ENCODE measurements at places on chromosomes 13 and 19.

GRCh38 chr13:62512194-62513141, 1096.8 kb upstream of the PCDH20 start:
- DNase-seq = no peak

GRCh38 chr19:39407660-39408391, 1.2 kb downstream of the ZFP36 start:
- DNase-seq = no peak

- no peak for DNase-seq
Measured at GRCh38 chr19:3793799-3794198, 7.6 kb upstream of the MATK start.

DNA sequence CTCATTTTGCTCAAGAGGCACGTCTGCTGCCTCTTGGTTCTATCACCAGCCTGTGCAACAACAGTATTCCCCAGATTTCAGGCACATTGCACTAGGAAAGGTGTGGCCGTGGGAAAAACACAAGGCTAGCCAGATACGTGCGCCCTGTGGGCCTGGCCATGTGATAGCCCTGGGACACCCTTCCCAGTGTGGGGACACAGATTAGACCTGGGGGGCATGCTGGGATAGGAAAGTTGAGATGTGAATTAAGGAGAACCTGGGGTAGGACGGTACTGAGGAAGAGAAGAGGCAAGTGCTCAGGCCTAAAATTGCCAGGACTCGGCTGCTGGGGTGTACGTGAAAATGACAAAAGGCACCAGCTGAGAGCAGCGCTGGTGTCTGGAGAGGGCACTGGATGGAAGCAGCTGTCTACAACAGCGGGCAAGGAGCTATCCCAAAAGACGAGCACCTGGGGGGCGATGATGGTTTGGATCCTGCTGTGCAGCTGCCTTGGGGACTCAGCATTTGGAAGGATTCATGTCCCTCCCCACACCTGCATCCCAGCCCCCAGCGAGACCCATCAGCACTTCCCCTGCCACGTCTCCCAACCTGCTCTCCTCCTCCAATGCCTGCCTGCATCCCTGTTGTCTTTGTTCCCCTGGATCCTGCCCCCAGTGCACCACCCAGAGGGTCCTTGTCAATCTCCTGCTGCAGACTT, 54.3 kb downstream of the GGACT start:
- no peak for DNase-seq

- no peak for DNase-seq
Measured at GRCh38 chr19:37778613-37779126, 716 bp downstream of the ZNF573 start.

GRCh38 chr13:77391475-77391874, 64.6 kb upstream of the MYCBP2 start:
- no peak for DNase-seq

DNA sequence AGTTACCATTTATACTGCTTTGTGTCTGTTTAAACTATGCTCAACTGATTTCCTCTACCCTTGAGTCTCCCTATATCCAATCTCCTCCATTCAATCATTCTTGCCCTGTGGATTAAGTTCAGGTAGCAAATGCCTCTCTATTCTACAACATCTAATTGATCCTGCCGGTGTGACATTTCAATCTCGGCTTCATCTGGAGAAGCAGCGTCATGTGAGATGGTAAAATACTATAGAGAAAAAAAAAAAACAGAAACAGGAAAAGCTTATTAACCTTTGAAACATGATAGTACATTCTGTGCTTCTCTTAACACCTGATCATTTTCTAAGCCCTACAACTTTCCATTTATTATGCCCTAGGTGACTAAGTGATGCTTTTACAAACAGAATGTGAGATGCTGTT, 89.4 kb downstream of the KCTD12 start:
- no peak for DNase-seq

- DNase-seq = no peak
Measured at GRCh38 chr19:18183529-18183928, 9.5 kb upstream of the MPV17L2 start.

DNA sequence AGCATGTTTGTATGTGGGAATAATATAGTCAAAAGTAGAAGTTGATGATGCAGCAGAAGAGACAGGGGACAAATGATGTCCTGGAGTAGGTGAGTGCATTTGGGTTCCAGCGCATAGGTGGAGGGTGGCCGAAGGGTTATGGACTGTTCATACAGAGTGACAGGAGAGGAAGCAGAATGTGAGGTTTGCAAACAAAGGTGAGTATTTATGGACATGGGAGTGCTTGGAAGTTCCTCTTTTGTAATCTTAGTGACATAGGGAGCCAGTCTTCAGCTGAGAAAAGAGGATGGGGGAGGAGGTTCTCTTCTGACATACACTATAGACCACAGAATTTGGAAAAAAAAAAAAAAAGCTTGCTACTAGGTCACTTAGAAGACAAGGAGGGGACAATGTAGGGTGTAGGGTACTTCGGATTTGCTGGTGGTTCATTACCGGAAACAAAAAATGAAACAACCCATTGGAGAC, 331.6 kb downstream of the DLEU7 start:
- no peak for DNase-seq

GRCh38 chr13:28268800-28269223, 130.5 kb downstream of the PAN3 start:
- DNase-seq = no peak

- no peak for DNase-seq
Measured at GRCh38 chr19:49861541-49862378, 5.6 kb downstream of the PNKP start.

DNA sequence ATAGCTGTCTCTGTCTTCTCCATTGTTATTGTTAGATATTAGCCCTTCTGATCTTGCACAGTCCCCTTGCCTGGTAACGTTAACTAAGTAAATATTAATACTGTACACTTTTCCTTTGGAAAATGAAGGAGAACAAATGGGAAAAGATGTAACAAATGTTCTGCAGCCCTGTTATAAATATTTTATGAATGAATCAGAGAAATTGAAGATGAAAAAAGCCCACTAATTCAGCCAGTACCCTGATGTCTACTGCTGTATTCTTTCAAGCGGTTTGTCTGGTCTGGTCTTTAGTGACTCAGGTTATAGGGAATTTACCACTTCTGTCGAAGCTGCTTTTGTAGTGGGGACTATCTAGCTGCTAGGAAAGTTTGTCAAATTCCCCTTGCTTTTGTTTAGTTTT, 121.0 kb downstream of the COG6 start:
- DNase-seq = no peak

- DNase-seq = no peak
Measured at GRCh38 chr19:41588497-41589209, 12.7 kb downstream of the CEACAM21 start.

- DNase-seq = no peak
Measured at GRCh38 chr13:30690282-30691188, 44.8 kb upstream of the ALOX5AP start.

DNA sequence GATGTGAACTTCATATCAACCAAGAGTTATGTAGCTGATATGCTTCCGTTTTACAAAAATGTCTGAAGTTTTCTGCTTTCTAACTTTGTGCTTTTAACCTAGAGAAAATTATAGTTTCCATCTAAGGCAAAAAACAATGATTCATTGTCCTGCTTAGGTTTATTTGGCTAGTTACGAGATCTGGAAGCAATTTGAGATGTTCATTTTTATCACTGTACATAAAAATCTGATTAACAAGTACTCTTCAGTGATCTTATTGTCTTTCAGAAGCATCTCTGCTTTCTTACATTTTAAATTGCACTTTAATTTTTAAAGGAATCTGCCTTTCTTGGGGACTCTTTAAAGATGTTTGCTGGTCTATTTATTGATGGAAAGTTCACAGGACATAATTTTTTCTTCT, 188.1 kb downstream of the RFC3 start:
- DNase-seq = no peak

DNA sequence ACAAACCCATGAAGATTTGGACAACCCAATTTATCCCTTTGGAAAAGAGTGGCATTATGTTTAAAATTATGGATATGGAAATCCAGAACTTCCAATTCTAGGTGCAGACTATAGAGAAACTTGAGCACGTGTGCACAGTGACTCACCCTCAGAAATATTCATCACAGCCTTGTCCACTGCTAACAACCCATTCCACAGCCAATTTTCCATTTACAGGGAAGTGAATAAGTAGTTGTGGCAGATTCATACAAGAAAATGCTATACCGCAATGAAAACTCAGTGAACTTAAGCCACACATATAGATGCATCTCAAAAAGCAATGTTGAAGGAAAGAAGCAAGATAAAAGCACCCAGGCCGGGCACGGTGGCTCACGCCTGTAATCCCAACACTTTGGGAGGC, 133.3 kb downstream of the USP12 start:
- DNase-seq = no peak

DNA sequence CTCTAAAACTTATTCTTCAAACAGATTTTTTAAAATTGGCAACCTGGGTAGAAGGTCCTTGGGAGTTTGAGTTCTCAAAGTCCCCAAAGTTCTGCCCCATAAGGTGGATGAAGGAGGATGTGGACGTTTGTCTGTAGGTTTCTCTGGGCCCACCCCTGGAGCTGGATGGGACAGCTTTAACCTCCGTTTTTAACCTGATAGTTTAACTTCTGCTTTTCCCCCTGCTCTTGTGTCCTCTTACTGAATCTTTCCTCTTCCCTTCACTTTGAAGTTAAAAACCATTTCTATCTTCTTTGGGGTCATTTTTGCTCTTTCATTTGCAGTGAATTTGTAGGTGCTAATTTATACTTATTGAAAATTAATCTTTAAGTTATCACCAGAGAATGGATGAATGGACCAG, 79.1 kb downstream of the ESD start:
- DNase-seq = no peak

DNA sequence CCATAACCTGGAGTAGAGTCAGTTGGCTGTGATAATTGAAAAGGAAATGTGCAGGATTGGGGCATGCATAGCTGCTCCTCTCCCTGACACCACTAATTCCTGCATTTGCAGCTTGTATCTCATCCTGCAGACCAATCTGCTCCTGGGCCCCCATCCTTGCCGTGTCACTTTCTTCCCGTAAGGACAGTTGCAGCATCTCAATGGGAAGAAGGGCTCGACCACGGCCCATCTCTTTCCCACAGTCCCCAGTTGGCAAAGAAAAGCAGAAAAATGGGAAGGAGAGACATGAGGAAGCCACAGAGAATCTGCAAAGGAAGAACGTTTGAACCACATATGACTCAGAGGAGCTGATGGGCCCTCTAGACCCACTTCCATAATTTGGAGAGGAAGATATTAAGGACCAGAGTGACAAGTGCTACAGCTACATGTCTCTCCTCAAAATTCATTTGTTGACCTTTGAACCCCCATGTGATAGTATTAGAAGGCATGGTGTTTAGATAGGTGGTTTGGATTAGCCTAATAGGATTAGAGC, 1.8 kb upstream of the SIGLEC12 start:
- no peak for DNase-seq

- no peak for DNase-seq
Measured at GRCh38 chr19:42528354-42529247, at the start of gene CEACAM1. Gene CEACAM1 (minus strand): TSS chr19:42528481. CDS start chr19:42528374, 107 bp downstream.

GRCh38 chr13:106630650-106631049, 62.7 kb upstream of the ARGLU1 start:
- DNase-seq = no peak

GRCh38 chr19:18735752-18736151, 52.3 kb downstream of the CRTC1 start:
- no peak for DNase-seq

DNA sequence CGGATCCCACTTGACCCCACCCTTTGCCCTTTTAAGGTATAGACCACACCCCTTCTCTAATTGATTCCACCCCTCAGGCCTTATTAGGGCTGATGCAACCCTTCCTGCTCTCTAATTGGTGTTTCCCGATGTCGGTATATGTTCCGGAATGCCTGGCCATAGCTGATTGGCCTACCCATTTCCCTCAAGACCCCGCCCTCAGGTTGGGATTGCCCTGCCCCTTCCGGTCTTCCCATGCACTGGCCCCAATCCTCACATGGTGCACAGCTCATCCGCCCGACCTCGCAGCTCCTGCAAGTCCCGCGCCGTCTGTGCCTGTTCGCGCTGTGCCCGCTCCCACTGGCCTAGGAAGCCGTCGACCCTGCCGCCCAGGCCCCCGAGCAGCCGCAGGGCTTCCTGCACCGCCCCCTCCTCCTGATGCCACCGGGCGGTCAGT, 18.1 kb downstream of the TSKS start:
- no peak for DNase-seq

DNA sequence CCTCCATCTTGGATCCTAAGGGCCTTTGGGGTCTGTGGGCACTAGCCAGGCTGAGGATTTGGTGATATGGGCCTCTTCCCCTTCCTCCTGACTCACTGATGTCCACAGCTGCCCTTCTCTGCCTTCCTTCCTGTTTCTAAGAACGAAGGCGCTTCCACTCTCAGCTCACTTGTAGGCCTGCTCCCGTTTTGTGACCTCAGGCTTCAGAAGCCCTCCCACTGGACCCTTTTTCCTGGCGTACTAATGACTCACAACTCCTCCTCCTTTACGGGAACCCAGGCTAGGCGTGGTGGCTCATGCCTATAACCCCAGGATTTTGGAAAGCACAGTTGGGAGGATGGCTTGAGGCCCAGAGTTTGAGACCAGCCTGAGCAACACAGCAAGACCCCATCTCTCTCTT, 55.6 kb downstream of the TMED1 start:
- DNase-seq = no peak

DNA sequence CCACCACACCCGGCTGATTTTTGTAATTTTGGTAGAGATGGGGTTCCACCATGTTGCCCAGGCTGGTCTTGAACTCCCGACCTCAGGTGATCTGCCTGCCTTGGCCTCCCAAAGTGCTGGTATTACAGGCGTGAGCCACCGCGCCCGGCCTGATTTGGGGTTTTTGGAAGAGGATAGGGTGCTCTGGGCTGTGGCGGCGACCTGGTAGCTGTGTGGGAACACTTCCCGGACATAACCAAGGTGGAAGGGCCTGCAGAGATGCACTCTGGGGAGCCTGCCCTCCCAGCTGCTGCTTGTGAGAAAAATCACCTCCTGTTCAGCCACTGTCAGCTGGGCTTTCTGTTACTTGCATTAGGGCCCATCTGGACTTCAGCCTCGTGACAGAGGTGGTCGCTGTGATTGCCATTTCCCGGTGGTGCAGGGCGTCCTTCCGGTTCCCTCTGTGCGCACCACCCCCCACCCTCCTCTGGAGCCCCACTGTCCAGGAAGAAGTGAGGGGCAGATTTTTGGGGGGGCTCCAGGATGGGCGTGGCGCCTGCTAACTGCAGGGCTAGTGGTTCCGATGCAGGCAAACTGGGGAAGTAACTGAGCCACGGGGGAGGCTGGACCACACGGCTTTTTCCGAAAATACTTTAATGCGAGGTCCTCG, 7.5 kb downstream of the IL4I1 start:
- no peak for DNase-seq

- DNase-seq = no peak
Measured at GRCh38 chr13:112762690-112763080, 72.8 kb downstream of the ATP11A start.

DNA sequence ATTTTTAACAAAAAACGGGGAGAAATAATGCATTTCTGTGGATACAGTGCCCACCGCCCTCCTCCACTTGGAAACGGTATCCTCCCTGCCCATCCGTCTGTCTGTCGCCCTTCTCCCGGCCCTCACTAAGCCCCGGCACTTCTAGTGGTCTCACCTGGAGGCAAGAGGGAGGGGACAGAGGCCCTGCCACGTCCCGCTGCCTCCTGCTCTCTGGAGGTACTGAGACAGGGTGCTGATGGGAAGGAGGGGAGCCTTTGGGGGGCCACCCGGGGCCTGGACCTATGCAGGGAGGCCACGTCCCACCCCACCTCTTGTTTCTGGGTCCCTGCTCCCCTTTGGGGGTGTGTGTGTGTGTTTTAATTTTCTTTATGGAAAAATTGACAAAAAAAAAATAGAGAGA, 3.0 kb upstream of the HAMP start:
- DNase-seq = no peak

GRCh38 chr19:45468159-45468651, 409 bp downstream of the FOSB start:
- no peak for DNase-seq

All from activated CD4-positive, CD25-positive, alpha-beta regulatory T cell treated with anti-CD3 and anti-CD28 coated beads, Interleukin-2, amount 50 U/mL, for 16 hours (primary cell).